Suppressor macrophage treated with lipopolysaccharide for 4 hours (primary cell): ENCODE measurements at places on chromosomes 4 and X.

GRCh38 chr4:2792711-2793585 lies at the start of gene SH3BP2:
Gene SH3BP2, plus strand, starts transcription at chr4:2793085. Its CDS starts 27,533 bp downstream, at chr4:2820618.
- peak; percentile 86 for DNase-seq

DNA sequence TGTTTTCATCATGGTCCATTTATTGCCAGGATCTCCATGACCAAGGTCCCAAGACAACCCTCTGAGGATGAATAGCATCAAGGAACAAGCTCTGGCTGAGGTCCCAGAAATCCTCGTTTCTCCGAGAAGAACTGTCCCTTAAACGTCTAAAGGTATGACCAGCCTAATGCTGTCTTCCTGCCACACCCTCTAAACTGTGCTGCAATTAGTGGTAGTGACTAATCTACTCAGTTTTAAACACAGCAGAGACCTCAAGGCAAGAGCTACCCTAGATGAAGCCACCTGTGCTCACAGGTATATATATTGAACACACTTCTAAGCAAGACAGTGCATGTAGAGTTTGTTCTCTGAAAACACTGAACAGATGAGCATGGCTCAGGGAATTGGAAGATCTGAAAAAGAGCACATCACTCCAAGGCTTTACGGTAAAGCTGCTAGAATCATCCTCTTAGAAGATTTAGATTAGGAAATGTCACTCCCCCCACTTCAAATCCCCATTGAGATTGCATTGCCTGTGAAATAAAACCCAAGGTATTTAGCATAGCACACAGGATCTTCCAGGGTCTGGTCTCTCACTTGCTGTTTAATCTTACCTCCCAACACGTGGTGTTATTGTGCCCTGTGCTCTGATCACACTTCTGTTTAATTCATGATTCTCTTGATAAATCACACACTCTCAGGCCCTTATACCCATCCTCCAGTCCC lies 173.9 kb upstream of the VCX3A start:
- DNase-seq, result no peak

- DNase-seq, result peak; percentile 30
These were observed 56.8 kb downstream of the SMIM20 start for GRCh38 chr4:25970691-25971432.

DNA sequence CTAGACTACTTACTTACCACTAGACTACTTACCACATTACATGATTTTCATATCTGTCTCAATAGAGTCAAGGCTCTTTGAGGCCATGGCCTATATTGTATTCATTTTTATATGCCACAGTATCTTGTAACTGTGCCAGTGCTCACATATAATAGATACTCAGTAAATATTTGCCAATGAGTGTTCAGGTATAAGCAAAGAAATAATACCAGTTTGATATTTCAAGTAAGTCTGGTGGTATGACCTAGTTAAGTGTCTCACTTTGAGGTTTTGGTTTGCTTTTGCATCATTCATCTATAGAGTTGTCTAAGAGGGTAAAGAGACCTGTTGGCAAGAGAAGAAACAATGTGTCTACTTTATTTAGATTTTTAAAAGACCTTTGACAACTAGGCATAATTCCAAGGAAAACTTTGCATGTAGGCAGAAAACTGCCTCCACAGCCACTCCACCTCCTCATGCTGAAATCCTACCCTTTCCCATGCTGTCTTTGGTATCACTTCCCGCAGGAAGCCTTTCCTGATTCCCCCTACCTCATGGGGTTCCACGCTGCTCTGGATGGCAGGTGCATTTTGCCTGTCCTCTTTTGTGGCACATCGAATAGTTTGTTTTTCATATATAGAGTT lies 91.3 kb upstream of the KLHL13 start:
- DNase-seq, result no peak

DNA sequence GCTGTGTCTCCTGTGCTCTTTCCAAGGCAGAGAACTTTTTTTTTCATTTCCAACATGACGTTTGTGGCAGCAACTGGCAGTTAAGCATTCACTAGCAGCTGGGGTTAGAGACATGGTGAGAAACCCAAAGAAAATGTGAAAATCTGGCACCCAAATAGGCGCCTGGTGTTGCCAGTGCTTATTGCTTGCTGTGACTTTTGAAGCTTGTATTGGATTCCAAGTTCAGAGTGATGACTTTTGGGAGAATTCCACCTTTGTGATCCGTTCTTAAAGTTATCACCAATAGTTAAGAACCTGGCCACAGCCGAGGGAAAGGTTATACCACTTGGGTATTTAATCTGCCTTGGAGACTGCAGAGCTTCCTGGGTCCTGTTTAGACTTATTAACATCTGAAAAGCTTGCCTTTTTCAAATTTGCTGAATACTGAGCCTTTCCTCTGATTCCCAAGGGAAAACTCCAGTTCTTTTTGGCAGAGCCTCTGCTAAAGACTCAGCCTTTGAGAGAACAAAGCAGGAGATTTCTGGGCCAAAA lies 101.0 kb downstream of the OPHN1 start:
- no peak for DNase-seq

GRCh38 chrX:9494771-9495170 lies 29.9 kb downstream of the TBL1X start:
- DNase-seq, result peak; percentile 17

GRCh38 chr4:169986369-169986768 lies 39.8 kb downstream of the MFAP3L start:
- DNase-seq, result no peak

- DNase-seq, result no peak
These were observed 8.1 kb upstream of the RPGR start for GRCh38 chrX:38335382-38335781.

GRCh38 chrX:110082161-110082560 lies 79.2 kb downstream of the TMEM164 start:
- DNase-seq, result no peak

DNA sequence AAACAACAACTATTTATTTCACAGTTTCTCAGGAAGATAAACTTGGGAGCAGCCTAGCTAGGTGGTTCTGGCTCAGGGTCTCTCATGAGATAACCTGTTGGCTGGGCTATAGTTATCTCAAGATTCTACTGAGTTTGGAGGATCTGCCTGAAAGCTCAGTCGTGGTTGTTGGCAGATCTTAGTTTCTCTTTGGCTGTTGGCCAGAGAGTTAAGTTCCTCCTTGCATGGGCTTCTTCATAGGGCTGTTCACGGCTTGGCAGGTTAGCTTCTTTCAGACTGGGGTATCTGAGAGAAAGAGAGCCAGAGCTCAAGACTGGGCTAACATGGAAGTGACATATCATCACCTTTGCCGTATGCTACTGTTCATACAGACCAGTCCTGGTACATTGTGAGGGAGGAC lies 28.7 kb downstream of the SEC24B start:
- DNase-seq, result peak; percentile 9

DNA sequence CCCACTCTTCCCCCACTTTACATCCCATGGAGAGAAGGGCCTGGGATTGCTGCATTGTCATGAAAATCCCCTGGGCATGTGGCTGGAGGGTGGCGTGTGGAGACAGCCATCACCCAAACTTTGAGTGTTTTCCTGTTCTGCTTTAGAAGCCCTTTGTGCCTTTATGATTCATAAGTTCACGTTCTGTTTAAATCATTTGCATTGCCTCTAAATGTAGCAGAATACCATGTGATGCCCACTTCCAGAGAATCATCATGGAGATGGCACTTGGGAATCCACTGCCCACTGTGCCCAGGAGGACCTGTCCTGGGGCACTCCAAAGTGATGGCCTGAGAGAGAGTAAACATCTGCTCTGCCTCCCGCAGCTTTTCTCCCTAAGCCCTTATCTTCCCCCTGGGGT lies 52.8 kb downstream of the MED28 start:
- DNase-seq, result no peak
